GM12891 (cell line): ENCODE measurements at places on chromosomes 3 and 15.

DNA sequence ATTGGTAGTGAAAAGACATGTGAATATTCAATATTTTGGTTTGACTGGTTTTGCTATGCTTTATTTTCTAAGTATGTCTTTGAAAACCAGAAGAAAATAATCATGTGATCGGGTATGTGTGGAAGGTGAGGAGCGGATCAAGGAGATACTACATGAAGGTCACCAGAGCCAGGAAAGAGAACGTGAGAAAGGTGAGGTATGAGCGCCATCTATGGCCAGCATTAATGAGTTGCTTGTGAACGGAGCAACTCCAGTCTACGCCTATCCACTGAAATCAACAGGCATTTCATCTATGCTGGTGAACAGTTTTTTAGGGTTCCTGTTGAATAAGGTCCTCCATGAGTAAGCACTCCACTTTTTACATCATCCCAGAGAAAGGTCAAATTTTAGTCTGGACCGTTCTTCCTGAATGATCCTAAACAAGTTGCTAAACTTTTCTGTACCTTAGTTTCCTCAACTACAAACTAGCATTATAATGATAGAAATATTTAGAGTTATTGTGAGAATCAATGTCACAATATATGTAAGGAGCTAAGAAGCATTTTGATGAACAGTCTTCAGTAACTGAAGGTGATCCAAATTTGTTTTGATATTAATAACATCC lies 1435.2 kb upstream of the CADM2 start:
- DNase-seq = no peak

GRCh38 chr3:41450416-41451231 lies 251.3 kb downstream of the CTNNB1 start:
- DNase-seq = no peak

GRCh38 chr15:78170848-78171773 lies 21.9 kb downstream of the IDH3A start:
- DNase-seq = no peak

GRCh38 chr3:11463591-11463990 lies 180.1 kb downstream of the VGLL4 start:
- no peak for DNase-seq

DNA sequence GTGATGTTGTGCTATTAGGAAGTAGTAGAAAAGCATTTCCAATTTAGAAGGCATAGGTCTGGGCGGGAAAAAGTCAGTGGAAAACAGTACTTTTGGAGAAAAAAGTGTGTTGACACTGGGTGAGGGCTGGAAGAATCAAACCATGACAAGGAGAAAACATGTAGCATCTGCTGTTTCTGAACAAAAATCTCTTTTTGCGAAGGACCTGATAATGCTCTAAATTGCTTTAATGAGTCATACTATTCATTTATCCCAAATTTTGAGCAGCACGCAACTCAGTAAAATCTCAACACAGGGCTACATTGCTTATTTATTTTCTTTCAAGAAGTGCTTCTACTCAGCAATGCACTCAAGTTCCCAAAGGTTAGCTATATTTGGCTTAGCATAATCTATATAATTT lies 292.7 kb downstream of the DIPK2A start:
- DNase-seq = no peak

DNA sequence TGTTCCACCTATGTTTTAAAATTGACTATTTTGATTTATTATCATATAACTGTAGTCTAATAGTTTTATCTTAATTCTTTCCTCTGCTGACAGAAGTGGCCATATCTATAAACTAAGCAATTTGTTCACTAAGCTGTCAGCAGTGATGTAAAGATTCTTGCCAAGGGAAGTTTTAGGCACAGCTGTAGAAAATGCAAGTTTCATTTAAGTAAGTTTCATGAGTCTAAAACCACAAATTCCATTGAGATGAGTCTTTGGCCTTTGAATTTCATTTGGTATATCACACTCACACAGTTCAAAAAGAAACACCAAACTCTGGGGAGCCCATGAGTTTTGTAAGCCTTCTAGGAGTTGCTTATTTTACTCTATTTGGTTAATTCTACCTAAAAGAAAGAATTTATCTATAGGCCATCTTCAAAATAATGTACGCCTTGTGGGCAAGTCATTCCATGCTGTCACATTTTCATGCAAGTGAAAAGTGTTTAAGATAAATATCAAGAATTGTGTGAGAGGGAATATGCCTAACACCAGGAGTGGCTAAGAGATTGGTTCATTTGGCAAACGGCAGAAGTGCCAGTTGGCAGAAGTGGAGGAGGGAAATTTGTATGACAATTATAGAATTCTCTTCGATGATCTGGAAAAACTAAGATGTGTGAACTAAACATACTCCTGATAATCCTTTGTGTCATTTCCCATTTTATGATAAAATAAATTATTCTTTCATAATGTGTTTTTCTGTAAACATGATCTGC lies 292.9 kb downstream of the ZIC4 start:
- DNase-seq = no peak
